Stimulated activated CD8-positive, alpha-beta memory T cell treated with anti-CD3 and anti-CD28 coated beads, Interleukin-2, amount 100 ng/mL, for 1 hour (primary cell): ENCODE measurements at places on chromosomes 13 and 19.

DNA sequence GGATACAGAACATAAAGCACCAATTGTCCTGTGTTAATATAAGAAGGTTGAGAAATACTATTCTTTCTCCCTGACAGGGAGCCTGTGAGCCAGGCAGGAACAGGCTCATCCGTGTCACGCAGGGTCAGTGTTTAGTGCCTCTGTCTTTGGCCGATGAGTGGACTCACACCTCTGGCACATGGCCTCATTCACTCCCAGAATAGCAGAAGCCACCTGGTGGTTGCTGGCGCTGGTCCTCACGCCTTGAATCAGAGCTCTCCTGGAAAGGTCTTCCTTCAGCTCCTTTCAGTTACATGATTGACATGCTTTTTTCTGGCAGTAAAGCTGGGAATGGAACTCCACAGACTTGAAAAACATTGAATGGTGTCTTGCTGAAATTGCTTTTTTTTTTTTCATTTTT, 28.1 kb upstream of the SIAH3 start:
- no peak for DNase-seq

GRCh38 chr13:33349986-33350826, 64.7 kb upstream of the STARD13 start:
- no peak for DNase-seq

GRCh38 chr19:18999896-19000620, 33.3 kb downstream of the SUGP2 start:
- no peak for DNase-seq

GRCh38 chr13:62060570-62060969, 644.9 kb upstream of the PCDH20 start:
- DNase-seq = no peak

DNA sequence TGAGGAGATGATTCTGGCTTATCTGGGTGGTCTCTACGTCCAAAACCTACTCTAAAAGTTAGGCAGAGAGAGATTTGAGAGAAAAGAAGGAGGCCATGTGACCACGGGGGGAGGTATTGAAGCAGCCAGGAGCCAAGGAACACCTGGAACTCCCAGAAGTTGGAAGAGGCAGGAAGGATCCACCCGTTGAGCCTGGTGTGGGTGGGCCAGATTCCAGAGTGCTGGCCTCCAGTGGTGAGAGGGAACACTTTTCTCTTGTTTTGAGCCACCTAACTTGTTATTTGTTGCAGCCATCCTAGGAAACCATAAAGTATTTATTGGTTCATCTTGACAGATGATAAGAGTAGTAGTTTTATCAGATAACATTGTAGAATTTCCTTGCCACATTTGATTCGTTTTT, 396.9 kb downstream of the MYO16 start:
- no peak for DNase-seq

DNA sequence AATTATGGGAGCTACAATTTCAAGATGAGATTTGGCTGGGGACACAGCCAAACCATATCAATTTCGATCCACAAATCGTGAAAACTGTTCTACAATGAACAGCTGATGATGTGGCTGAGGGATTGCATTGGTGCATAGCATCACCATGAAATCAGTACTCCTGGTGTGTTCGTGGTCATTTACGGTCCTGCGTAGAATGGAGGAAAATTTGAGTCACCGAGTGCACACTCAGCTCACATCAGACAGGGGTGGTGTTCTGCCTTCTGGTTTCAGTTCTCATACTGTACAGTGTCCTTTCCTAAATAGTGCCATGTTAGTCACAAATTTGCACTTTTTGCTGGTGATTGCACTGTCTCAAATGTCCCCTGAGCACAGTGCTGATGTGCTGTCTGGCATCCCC, 39.2 kb downstream of the MYH14 start:
- no peak for DNase-seq
